ENCODE measurements at places on chromosomes 6 and 20. TPM values are rescaled to one million over a fixed set of nuclear protein-coding genes. Genes with fewer than 3 reads are reported as not detected.
A peak's percentile ranks its signal among the peaks of the same experiment; 100 is the strongest.

The OPRL1 gene
- 1.5 TPM for polyA plus RNA-seq

The SRMS gene
- polyA plus RNA-seq: not detected

The C6orf118 gene
- polyA plus RNA-seq: 0.12 TPM

The TMEM74B gene
- polyA plus RNA-seq: 3.7 TPM

The VIP gene
- polyA plus RNA-seq: not detected

- peak; percentile 88 for DNase-seq
Observed at GRCh38 chr20:38460040-38460623, 12.5 kb upstream of the RALGAPB start.

- DNase-seq: no peak
Observed at GRCh38 chr6:163721435-163721834, 306.9 kb downstream of the QKI start.

DNA sequence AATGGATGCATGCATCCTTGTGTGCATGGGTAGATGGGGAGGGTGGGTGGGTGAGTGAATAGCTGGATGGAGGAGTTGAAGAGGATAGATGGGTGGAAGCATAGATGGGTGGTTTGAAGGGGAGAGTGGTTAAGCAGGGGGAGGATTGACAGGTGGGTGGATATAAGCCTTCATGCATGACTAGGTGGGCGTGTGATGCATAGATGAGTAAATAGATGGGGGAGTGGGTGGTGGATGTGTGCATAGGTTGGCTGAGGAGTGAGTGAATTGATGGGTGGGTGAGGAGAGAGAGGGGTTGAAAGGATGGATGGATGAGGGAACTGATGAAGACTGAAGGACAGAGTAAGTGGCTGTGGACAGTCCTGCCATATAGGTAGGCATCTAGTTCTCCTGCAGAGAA, 4.5 kb downstream of the COL11A2 start:
- DNase-seq: no peak

- DNase-seq: no peak
Observed at GRCh38 chr6:131225959-131226358, 90.7 kb downstream of the AKAP7 start.

GRCh38 chr20:56953048-56953586, 313.3 kb downstream of the BMP7 start:
- DNase-seq: no peak

DNA sequence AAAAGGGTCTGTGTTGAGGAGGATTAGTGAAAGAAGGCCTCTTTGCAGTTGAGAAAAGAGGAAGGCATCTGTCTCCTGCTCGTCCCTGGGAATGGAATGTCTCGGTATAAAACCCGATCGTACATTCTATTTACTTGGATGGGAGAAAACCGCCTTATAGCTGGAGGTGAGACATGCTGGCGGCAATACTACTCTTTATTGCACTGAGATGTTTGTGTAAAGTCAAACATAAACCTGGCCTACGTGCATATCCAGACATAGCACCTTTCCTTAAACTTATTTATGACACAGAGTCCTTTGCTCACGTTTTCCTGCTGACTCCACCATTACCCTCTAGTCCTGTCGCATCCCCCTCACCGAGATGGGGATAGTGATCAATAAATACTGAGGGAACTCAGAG, 4.5 kb downstream of the TDP2 start:
- DNase-seq: no peak

DNA sequence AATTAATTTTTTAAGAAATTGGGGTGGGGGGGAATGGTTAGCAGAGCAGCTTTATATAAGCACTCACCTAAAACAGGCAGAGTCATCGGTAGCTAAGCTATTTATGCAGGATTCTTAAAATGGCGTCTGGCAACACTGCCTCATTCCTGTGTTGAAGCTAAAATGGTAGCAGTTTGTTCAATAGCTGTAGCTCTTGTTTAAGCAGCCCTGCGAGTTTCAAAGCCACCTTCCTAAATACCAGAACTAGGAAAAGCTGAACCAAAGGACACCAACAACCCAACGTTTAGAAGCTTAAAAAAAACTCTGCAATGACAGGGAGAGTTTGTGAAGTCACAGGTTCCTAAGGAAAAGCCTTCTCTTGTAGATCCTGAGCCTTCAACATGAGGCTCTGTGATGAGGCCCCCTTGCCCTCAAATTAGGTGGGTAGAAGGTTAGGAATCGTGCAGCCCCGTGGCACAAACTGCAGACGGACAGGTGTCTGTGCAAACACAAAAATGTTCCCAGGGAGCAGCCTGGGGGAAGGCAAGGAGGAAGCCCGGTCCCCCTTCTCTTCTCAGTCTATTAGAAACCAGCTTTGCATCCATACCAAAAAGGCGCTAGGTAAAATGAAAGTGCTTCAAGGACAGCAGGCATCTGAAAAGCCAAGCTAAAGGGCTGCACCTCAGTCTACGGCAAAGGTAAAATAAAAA, 4.7 kb downstream of the ZMYND8 start:
- no peak for DNase-seq

GRCh38 chr20:64139199-64140060, 24.8 kb upstream of the MYT1 start:
- DNase-seq: no peak

DNA sequence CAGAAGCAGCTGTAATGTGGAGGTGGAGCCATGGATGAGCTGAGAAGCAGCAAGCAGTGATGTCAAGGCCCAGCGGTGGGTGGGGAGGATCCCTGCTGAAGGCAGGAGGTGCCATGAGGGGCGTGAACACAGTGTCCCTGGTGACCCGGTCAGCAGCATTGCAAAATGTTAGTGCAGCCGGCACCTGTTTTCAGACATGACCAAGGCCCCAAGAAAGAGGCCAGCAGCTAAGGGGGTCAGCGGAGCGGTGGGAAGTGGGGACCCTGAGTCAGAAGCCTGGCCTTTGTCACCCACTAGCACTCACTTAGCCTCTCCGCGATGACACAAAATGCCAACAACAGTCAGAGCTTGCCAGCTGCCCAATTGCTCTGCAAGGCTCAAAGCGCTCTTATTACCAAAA, 51.9 kb downstream of the TMEM242 start:
- DNase-seq: no peak

- DNase-seq: no peak
Observed at GRCh38 chr20:45857882-45858216, 435 bp downstream of the ZSWIM3 start.

DNA sequence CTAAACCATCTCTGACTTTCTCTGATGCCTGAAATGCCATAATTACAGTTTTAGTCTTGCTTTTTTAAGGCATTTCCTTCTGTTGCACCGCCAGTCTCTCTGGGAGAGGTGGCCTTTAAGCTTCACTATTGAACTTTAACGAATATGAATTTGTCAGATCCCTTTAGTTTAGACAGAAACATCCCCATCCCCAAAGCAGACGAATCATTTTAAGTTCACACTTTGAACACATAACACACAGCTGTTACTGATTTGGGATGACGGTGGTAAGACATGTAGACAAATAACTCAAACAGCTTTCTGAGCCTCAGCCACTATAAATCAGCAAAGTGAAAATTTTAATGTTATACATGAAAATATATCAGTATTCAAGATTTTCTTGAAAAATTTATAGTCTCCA, 7.2 kb upstream of the IPCEF1 start:
- no peak for DNase-seq

DNA sequence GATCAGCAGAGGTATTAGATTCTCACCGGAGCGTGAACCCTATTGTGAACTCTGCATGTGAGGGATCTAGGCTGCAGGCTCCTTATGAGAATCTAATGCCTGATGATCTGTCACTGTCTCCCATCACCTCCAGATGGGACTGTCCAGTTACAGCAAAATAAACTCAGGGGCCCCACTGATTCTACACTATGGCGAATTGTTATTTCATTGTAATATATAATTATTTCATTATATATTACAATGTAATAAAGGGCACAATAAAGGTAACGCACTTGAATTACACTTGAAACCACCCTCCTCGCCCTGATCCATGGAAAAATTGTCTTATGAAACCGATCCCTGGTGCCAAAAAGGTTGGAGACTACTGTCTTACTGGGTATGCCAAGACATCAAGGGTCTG, 18.6 kb downstream of the PRKN start:
- no peak for DNase-seq

- DNase-seq: no peak
Observed at GRCh38 chr6:107330168-107330567, 129.2 kb downstream of the PDSS2 start.

GRCh38 chr20:19832875-19833274, 74.8 kb downstream of the RIN2 start:
- no peak for DNase-seq

GRCh38 chr6:28657769-28658465, 132.2 kb downstream of the GPX5 start:
- DNase-seq: peak; percentile 58

DNA sequence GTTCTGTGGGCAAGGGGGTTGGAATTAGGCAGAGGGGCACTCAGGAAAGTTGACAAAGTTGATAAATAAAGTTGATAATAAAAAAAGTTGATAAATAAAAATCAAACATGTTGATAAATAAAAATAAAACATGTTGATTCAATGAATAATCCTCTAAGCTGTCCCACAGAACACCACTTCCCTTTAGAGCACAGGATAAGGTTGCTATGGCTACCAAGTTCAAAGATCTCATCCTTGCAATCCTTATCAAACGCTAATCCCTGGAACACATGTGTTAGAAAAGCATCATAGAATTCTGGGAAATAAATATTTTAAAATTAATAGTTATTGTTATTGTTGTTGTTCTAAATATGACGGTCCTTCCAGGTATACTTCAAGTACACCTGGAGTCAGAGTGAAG, 33.9 kb downstream of the MBOAT1 start:
- DNase-seq: no peak

GRCh38 chr20:64279826-64280459, 24.4 kb downstream of the PCMTD2 start:
- DNase-seq: no peak

DNA sequence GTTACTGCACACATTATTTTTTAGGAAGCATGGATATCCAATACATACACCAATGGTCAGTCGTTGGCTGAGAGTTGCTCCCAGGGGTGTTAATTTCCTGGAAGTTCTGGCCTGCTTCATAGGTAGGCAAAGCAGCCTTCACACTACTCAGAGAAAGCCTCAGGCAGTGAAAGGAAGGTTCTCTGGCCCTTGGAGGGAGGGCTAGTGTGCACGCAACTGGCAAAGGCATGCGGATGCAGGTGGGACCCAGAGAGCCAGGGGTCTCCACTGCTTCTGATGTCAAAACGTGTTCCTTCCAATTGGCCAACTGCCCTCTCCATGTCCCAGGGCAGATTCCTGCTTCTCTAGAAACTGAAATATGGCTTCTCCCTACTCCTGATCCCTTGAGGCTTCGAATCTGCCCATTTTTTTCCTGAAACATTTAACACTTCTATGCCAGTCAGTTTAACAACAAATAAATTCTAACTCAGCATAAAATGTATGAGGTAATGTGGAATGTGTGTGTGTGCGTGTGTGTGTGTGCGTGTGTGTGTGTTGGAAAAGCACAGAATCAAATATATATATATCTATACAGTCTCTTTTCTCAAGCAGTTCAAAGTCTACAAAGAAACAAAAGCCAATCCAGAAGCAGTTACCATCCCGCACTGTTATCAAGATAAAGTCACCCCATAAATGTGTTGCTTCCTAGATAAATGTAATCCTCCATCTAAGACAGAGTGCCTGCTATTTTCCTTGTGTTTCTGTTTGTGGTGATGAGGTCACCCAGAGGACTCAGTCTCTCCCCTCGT, 94.0 kb upstream of the HIVEP1 start:
- no peak for DNase-seq

GRCh38 chr6:134249759-134250602, 67.9 kb downstream of the SGK1 start:
- DNase-seq: no peak

- DNase-seq: no peak
Observed at GRCh38 chr6:24734166-24734565, 15.2 kb upstream of the C6orf62 start.

DNA sequence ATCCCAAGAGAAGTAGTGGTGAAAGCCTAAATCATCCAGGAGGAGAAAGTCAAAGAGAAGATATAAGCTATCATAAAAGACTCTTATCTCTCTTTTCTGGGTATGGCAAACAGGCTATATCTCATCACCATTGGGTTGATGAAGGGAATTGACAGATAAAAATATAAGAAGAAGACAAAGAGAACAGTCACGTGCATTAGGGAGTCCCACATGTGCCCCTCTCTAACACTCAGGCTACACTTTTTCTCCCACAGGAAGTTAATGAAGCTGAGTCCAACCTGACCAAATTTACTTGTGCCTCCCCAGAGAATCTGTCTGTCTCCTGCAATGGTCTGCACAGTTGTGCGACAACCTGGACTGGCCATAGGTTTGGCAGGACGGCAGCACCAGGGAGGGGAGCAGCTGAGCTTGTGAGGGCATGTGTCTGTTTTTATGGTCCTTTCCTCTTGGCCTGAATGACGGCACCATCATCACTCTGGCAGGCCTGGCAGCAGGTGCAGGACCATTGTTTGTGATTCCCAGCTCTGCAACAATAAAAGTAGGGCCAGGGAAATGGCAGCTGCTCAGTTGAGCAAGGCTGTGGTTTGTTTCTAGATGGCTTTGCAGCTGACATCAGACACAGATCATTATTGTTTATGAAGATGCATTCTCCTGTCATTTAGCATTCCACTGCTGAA, 144.5 kb upstream of the MCHR2 start:
- DNase-seq: no peak
